ENCODE measurements at places on chromosomes 16 and 17.

GRCh38 chr16:60413969-60414368, 1622.3 kb downstream of the CDH8 start:
- DNase-seq: no peak

GRCh38 chr17:27236717-27237315, 57.1 kb upstream of the WSB1 start:
- DNase-seq: peak; percentile 44

DNA sequence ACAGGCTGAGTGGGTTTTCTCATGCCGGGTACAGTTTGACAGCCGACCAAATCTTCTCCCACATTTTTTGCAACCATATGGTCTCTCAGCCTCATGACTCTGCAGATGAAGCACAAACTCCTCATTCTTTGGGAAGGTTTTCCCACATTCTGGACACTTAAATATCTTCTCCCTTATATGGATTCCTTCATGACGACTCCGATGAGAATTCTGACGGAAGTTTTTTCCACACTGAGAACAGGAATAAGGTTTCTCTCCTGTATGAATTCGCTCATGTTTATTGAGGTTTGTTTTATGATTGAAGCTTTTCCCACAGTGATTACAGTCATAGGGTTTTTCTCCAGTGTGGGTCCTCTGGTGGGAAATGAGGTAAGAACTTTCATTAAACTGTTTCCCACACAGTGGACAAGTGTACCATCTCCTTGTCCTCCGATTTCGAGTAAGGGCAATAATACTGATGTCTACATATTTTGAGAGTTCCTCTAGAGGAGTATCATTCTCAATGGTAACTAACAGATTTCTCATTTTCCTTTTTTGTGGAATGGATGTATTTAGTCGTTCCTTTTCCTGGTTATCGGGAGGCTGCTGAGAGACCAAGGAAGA, 10.9 kb downstream of the ZNF200 start:
- DNase-seq: no peak

GRCh38 chr17:43546319-43547188, at the start of gene ETV4:
ETV4 (minus strand) TSS chr17:43546340; CDS start chr17:43545617, 723 bp downstream.
- peak; percentile 55 for DNase-seq

DNA sequence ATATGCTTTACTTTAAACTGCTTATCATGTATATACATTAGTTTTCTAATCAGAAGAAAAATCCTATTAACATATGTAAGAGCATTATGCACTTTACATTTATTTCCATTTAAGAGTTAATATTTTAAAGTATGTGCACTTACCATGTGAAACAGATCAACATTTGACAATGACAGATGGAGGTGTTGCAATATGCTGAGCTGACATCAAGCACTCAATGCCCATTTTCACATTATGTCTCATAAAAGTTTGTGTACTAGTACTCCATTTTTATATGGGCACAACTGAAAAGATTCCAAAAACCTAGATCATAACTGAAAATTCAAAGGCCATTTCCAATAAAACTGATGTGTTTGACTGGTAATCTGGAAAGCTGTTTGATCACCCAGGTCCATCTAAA, 420.9 kb upstream of the SOX9 start:
- DNase-seq: no peak

GRCh38 chr16:55944377-55944802, 69.2 kb upstream of the CES5A start:
- DNase-seq: no peak

GRCh38 chr17:1639549-1640180, 5.9 kb downstream of the SCARF1 start:
- DNase-seq: peak; percentile 10
